ENCODE measurements at places on chromosomes 11 and 22.
A peak's percentile ranks its signal among the peaks of the same experiment; 100 is the strongest.

DNA sequence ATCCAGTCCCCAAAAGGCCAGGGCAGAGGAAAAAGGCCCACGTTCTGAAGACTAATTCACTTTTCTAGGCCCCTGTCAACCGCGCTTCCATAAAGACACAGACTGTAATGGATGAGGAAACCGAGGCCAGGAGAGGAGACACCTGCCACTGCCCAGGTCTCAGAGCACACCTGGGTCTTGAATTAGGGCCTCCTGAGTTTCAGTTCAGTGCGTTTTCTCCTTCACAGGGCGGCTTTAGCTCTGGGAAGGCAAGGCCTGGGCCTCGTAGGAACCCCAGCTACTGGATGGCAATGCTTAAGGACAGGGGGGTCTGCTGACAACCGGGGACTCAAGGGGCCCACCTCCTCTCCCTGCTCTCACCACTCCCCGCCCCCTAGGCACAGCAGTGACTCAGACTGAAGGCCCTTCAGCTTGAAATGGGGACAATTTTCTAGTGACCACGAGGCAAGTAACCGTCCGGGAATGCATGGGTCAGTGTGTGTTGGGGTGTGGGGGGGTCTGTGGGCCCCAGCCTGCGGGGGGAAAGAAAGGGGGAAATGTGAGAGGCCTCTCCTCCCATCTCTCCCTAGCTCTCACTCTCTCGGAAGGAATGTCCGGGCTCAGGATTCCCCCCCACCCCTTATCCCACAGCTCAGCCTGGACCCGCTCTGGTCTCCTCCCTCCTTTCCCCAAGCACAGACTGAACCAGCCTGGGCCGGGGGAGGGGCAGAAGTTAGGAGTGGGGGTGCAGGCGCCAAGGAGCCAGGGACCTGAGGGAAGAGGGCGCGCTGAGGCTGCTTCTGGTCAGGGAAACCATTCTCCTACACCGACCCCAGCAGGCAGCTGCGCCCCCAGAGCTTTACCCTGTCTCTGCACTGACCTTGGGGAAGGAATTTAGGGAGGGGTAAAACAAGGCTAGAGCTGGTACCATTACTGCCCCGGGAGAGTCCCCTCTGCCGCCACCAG, 17.2 kb downstream of the CREB3L1 start:
- H3K36me3 ChIP-seq = no peaks in the 10 kb centered on the region
- peak overlapping the region; percentile 78 for H3K4me3 ChIP-seq
- H3K4me1 ChIP-seq = peaks cover 4% of the 10 kb centered on the region
- no peak for ATAC-seq
- H3K27ac ChIP-seq = no peak overlapping the region

DNA sequence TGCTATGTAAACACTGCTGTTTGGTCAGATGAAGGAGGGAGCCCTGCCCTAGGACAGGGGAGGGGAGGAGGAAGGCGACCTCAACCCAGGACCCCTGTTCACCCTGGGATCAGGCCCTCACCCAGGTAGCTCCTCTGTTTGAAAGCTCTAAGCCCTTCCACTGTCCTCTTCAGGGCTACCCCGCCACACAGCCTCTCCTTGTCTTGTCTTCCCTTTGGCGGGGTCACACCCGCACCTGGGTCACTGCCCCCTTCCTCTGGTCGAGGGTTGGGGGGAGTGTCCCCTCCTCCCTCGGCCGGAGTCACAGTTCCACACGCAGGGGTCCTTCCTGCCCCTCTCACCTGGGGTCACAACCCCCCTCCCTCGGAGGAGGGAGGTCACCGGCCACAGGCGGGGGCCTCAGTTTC, 463 bp upstream of the PTPMT1 start:
- H3K27me3 ChIP-seq = no peaks in the 10 kb centered on the region
- H3K36me3 ChIP-seq = peaks cover 7% of the 10 kb centered on the region
- H3K4me3 ChIP-seq = peak overlapping the region; percentile 83
- ATAC-seq = no peak
- H3K4me1 ChIP-seq = peaks cover 5% of the 10 kb centered on the region

DNA sequence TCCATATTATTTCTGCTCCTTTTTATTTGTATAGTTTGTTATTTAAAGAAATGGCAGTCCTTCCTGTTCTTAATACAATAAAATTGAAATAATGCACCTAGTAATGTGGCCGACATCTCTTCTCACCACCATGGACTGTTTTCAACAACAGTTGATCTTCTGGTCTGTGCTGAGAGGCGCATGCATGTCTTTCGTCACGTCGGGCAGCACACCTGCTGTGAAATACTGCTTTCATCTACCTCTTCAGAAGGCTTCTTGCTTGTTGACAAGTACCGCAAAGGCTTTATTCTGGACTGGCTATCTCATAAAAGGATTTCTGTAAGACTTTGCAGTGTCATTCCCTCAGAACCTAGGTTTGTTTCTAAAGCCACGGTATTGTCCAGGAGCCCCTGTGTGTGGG, 13.9 kb upstream of the MYO18B start:
- peaks cover 10% of the 10 kb centered on the region for H3K27me3 ChIP-seq
- no peaks in the 10 kb centered on the region for H3K36me3 ChIP-seq
- no peak overlapping the region for H3K4me3 ChIP-seq
- H3K4me1 ChIP-seq = no peaks in the 10 kb centered on the region
- no peak for ATAC-seq
- H3K27ac ChIP-seq = no peak overlapping the region

DNA sequence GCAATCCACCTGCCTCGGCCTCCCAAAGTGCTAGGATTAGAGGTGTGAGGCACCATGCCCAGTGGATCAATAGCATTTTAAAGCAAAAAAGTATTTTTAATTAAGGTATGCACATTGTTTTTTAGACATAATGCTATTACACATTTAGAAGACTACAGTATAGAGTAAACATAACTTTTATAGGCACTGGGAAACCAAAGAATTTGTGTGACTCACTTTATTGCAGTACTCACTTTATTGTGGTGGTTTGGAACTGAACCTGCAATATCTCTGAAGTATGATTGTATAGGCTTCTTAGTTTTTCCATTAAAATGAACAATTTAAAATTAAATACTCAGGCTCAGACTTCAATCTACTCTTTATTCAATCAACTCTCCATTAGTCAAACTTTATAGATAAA, 17.5 kb upstream of the CD3E start:
- ATAC-seq = no peak
- H3K27me3 ChIP-seq = no peaks in the 10 kb centered on the region
- H3K4me1 ChIP-seq = peaks cover 16% of the 10 kb centered on the region
- no peaks in the 10 kb centered on the region for H3K36me3 ChIP-seq
- no peak overlapping the region for H3K4me3 ChIP-seq
